ENCODE measurements at places on chromosomes 1 and 21. TPM values are rescaled to one million over a fixed set of nuclear protein-coding genes. Genes with fewer than 3 reads are reported as not detected.

- DNase-seq = peak; percentile 60
Observed at GRCh38 chr21:43269440-43269839, 100.6 kb downstream of the CRYAA start.

GRCh38 chr1:42996384-42996970, 37.8 kb upstream of the SLC2A1 start:
- DNase-seq = no peak

GRCh38 chr1:30451532-30452125, 271.8 kb downstream of the MATN1 start:
- peak; percentile 40 for DNase-seq

- DNase-seq = no peak
Observed at GRCh38 chr1:215055281-215055935, 27.1 kb upstream of the KCNK2 start.

DNA sequence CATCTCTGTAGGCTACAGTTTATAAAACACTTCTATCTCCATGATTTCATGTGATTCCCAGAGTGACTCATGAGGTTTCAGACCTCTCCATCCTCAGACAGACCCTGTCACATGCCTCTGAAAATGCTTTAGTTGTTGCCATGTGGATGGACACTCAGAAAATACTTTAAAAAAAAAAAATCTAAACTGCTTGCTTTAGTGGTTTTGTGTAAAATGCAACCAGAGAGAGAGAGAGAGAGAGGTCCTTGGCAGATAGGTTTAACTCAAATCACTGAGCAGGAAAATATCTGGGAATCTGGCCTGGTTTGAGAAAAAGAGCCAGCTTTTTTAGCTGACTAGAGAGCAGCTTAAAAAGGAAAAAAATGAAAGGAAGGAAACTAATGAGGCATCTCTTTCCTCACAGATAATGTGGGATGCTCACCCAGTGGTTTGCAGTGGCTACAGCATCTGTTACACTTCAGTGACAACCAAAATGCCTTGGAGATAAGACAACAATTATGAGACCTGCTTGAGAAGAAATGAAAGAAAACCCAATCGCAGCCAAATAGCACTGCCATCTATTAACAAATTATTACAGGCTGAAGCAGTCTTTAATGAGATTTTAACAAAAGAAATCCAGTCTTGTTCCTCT, 54.6 kb upstream of the SYT14 start:
- DNase-seq = no peak

DNA sequence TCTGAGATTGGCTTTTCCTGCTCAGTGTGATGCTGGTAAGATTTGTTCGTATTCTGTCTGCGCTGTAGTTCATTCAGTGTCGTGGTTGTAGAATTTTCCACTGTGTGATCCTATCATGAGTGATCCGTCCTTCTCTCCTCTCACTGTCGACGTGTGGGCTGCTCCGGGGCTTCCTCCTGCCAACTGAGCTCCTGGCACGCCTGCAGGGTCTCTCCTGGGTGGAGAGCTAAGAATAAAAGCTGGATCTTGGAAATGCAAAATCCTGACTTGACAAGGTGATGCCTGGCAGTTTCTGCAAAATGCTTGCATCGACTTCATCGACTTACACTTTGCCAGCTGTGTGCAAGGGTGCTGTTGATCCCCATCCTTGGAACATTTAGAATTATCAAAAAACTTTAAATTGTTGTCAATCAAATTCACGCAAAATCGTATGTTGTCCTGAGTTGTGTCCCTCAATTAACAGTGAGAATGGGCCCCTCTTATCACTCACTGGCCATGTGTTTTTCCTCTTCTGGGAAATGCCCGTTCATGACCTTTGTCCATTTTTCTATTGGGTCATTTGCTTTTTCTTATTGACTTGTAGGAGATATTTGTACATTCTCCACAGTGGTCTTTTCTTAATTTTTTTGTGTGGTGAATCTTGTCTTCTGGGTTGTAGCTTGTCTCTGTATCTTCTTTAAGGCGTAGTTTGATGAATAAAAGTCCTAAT, 125.5 kb downstream of the CRYAA start:
- peak; percentile 12 for DNase-seq

IGSF9 gene
- total RNA-seq = 2.2 TPM

- DNase-seq = no peak
Observed at GRCh38 chr1:178684111-178684510, 40.9 kb upstream of the RALGPS2 start.

DNA sequence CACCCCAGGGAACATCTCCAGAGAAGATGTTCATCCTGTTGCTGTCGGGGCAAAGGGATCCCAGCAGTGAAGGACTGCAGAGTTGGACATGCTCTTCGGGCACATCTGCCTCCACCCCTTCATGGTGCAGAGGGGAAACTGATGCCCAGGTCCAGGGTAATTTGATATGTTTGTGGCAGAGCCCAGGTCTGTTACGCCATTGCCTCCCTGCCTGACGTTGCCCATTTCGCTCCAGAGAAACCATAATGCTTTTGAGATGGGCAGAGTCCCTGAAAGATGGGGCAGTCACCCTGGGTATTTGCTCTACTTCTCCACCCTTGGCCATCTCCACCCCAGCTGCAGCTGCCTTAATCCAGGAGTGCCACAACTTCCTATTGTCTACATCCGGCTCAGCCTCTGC, 290.4 kb upstream of the POU3F1 start:
- no peak for DNase-seq

GRCh38 chr1:8706995-8707396, 110.4 kb downstream of the RERE start:
- DNase-seq = no peak

DNA sequence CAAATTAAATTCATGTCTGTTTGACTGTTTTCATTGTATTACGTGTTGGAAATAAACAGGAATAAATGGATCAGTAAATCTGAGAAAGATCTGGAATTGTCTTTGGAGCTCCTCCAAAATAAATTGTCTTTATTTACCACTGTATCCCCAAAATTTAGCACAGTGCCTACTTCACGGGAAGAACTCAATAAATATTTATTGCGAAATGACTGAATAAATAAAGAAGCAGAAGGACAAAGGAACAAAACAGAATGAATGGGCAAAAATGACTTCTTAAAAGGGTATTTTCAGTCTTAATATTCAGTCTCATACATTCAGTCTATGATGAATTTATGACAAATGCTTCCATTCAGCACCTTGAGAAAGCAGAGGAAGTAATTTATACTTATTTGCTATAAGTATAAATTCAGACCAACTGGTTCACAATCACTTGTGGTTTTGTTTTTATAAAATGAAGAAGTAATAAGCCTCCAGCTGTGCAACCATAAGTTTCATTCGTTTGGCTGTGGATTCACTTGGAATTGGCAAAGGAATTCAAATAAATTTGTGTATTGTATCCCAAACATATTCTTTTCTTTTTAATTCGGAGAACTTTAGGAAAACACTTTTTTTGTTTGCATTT, 19.2 kb upstream of the PRKAA2 start:
- DNase-seq = no peak

RNF186 gene
- not detected for total RNA-seq

- no peak for DNase-seq
Observed at GRCh38 chr1:170885551-170885950, 49.8 kb upstream of the MROH9 start.

DNA sequence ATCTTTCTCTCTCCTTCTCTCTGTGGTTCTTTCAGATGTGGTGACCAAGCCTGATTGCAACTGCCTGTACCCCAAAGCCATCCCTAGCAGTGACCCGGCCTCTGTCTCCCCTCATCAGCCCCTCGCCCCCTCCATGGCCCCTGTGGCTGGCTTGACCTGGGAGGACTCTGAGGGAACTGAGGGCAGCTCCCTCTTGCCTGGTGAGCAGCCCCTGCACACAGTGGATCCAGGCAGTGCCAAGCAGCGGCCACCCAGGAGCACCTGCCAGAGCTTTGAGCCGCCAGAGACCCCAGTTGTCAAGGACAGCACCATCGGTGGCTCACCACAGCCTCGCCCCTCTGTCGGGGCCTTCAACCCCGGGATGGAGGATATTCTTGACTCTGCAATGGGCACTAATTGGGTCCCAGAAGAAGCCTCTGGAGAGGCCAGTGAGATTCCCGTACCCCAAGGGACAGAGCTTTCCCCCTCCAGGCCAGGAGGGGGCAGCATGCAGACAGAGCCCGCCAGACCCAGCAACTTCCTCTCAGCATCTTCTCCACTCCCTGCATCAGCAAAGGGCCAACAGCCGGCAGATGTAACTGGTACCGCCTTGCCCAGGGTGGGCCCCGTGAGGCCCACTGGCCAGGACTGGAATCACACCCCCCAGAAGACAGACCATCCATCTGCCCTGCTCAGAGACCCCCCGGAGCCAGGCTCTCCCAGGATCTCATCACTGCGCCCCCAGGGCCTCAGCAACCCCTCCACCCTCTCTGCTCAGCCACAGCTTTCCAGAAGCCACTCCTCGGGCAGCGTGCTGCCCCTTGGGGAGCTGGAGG, 12.7 kb downstream of the CSF1 start:
- no peak for DNase-seq

GRCh38 chr1:53585565-53585964, 126.4 kb downstream of the DMRTB1 start:
- DNase-seq = peak; percentile 11

- no peak for DNase-seq
Observed at GRCh38 chr1:40782371-40782956, 1.1 kb upstream of the KCNQ4 start.

- DNase-seq = no peak
Observed at GRCh38 chr1:80305466-80305865, 1298.9 kb upstream of the ADGRL4 start.

- no peak for DNase-seq
Observed at GRCh38 chr1:36522021-36522420, 39.3 kb upstream of the CSF3R start.

SNIP1 gene
- 18.6 TPM for total RNA-seq

GRCh38 chr1:62765981-62766380, 18.0 kb upstream of the ATG4C start:
- DNase-seq = no peak

C1orf116 gene
- total RNA-seq = 128 TPM

- peak; percentile 54 for DNase-seq
Observed at GRCh38 chr21:44370786-44371410, 17.5 kb downstream of the TRPM2 start.

HES4 gene
- 26.8 TPM for total RNA-seq

ZBTB40 gene
- total RNA-seq = 24.9 TPM

PTGS2 gene
- total RNA-seq = 30.4 TPM

DNA sequence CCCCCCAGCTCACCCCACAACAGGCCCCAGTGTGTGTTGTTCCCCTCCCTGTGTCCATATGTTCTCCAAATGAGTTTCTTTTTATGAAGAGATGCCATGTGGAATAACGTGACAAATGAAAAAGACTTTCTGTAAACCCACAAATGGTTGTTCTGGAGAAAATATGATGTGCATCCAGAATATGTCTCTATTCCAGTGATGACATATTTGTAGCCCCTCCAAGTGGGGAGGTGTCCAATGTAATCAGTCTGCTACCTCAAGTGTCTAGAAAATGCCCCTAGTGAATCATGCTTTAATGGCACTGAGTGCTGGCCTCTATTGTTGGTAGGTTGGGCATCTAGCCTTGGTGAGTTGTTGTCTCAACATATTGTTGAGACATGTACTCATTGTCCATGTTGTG, 179.6 kb downstream of the KCNK2 start:
- DNase-seq = no peak

DNA sequence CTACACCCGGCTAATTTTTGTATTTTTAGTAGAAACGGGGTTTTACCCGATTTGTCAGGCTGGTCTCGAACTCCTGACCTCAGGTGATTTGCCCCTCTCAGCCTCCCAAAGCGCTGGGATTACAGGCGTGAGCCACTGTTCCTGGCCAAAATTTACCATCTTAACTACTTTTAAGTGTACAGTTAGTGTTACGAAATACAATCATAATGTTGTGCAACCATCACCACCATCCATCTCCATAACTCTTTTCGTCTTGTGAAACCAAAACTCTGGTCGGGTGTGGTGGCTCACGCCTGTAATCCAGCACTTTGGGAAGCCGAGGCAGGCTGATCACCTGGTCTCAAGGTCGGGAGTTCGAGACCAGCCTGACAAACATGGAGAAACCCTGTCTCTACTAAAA, 14.1 kb upstream of the ZBTB40 start:
- no peak for DNase-seq

GRCh38 chr1:109719337-109719837, 7.3 kb downstream of the GSTM5 start:
- no peak for DNase-seq

GRCh38 chr1:224623743-224624333, 7.7 kb downstream of the CNIH3 start:
- no peak for DNase-seq

CNST gene
- 29.8 TPM for total RNA-seq

DNA sequence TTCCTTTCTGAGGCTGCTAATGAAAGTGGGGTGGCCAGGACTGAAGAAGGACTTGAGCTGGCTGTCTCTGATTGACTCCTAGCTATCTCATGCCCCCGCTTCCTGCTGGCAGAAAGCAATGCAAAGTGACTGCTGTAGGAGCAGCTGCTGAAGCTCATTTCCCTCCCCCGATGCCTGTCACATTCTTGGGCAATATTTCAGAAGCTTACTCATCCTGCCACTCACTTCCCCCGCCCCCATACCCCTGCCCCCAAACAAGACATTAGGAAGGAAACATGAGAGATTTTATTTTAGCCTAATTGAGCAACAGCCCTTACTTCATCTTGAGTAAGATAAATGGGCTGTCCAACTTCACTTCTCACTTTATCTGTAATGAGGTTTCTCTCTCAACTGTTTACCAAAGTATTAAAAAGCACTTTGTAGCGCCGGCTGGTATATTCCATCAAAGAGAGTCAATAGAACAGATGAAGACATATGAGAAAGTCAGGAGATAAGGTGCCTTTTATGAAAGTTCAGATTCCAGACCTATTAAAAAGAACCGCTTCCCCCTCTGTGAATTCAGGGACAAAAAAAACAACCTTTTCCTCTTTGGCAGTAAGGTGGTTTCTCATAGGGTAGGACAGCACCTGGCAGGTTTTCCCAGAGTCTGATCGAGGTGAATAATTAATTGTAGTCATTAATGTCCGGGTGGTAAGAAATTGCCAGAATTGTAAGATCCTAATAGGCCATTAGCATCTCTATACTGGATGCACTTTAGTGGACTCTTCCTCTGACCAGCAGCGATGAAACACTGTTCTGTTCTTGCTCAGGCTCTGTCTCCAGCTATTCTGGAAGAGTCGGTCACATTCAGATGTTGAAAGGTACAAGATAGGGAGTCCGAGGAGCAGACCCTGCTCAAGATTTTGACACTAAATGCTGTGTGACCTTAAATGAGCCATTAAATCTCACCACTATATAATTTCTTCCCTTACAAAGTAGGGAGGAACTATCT, 70.2 kb downstream of the SH3GLB1 start:
- peak; percentile 71 for DNase-seq

DNA sequence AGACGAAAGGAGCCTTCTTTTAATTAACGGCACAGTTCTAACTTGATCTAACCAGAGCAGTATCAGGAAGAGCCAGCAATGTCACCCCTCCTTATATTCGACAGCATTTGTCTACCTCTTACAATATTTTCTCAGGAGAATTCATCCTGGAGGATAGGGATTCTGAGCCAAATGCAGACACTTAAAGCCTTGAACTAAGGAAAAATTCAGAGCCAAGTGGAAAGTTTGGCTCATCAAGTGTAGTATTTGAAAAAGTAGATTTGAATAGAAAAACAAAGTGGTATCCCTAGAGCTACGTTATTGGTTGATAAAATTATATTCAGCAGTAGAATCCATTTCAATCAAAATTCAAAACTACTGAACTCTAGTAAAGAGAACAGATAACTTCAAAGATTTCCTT, 732.0 kb upstream of the ADGRL2 start:
- DNase-seq = no peak

GRCh38 chr1:20390589-20391331, 95.2 kb downstream of the CAMK2N1 start:
- no peak for DNase-seq
